Cardiac muscle cell (in vitro differentiated cells and primary cell): ENCODE measurements at places on chromosomes 3 and 15.

- H3K4me1 ChIP-seq = no peaks in the 10 kb centered on the region
- DNase-seq = no peak
- H3K27me3 ChIP-seq = no peaks in the 10 kb centered on the region
- H3K27ac ChIP-seq = no peak overlapping the region
- H3K36me3 ChIP-seq = no peaks in the 10 kb centered on the region
Measured at GRCh38 chr3:64863226-64864212, 175.7 kb upstream of the ADAMTS9 start.

GRCh38 chr15:88621789-88622604 lies 857 bp downstream of the AEN start:
- DNase-seq = peak; percentile 28
- peaks cover 5% of the 10 kb centered on the region for H3K4me1 ChIP-seq
- peaks cover 6% of the 10 kb centered on the region for H3K36me3 ChIP-seq
- H3K27me3 ChIP-seq = no peaks in the 10 kb centered on the region
- peak overlapping the region; percentile 65 for H3K4me3 ChIP-seq

- H3K4me3 ChIP-seq = no peak overlapping the region
- peaks cover 5% of the 10 kb centered on the region for H3K4me1 ChIP-seq
- H3K27ac ChIP-seq = no peak overlapping the region
- peaks cover 11% of the 10 kb centered on the region for H3K36me3 ChIP-seq
- no peaks in the 10 kb centered on the region for H3K27me3 ChIP-seq
Measured at GRCh38 chr3:130934442-130935089, 40.7 kb downstream of the ATP2C1 start.

DNA sequence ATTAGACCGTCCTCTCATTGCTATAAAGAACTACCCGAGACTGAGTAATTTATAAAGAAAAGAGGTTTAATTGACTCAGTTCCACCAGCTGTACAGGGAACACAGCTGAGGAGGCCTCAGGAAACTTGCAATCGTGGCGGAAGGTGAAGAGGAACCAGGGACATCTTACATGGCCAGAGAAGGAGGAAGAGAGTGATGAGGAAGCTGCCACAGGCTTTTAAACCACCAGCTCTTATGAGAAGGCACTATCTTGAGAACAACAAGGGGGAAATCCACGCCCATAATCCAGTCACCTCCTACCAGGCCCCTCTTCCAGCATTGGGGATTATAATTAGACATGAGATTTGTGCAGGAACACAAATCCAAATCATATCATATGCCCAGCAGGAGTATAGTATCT lies 138.5 kb downstream of the ALCAM start:
- H3K27ac ChIP-seq = no peak overlapping the region
- no peaks in the 10 kb centered on the region for H3K36me3 ChIP-seq
- H3K4me1 ChIP-seq = peaks cover 4% of the 10 kb centered on the region
- no peak for DNase-seq
- H3K27me3 ChIP-seq = no peaks in the 10 kb centered on the region

- H3K4me3 ChIP-seq = no peak overlapping the region
- H3K27ac ChIP-seq = no peak overlapping the region
- no peaks in the 10 kb centered on the region for H3K27me3 ChIP-seq
- peak; percentile 18 for DNase-seq
- peaks cover 72% of the 10 kb centered on the region for H3K4me1 ChIP-seq
Measured at GRCh38 chr15:62818691-62819090, 223.9 kb upstream of the TPM1 start.

DNA sequence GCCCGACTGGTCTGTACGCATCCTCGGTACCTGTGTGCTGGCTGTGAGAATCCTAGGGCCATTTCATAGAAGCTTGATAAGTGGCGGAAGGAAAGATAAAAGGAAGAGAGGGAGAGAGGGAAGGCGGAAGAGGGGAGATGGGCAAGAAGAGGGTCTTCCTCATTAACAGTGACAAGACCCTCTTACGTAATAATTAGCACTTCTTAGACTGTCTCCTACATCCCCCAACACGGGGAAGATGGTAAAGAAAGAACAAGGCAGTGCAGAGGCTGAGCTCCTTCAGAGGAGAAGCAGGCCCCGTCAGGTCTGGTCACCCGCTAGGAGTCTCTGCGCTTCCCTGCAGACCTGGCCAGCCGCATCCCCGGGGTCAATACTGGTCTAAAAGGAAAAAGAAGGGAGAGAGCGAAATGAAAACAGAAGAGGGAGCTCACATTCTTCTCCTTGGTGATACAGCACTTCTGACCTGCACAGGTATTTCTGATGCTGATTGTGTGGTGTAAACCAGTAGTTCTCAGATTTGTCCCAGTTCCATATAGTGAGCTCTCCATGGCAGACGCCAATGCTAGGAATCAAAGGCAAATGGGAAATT lies 19.0 kb upstream of the FAM240A start:
- no peaks in the 10 kb centered on the region for H3K36me3 ChIP-seq
- no peak overlapping the region for H3K4me3 ChIP-seq
- no peak overlapping the region for H3K27ac ChIP-seq
- H3K27me3 ChIP-seq = no peaks in the 10 kb centered on the region
- H3K4me1 ChIP-seq = no peaks in the 10 kb centered on the region

DNA sequence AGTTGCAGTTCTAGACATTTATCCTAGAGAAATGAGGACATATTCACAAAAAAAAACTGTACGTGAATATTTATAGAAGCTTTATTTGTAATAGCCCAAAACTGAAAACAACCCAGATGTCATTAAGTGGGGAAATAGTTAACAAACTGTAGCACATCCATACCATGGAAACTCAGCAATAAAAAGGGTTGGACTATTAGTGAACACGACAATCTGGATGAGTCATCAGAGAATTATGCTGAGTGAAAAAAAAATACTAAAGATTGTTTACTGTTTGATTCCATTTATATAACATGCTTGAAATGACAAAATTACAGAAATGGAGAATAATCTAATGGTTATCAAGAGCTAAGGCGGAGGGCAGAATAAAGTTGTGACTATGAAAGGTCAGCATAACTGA lies 59.5 kb downstream of the CPA3 start:
- no peaks in the 10 kb centered on the region for H3K36me3 ChIP-seq

GRCh38 chr3:127407026-127407939 lies 119.4 kb upstream of the PRR20G start:
- H3K4me1 ChIP-seq = no peaks in the 10 kb centered on the region
- no peaks in the 10 kb centered on the region for H3K27me3 ChIP-seq
- no peak overlapping the region for H3K4me3 ChIP-seq
- H3K27ac ChIP-seq = no peak overlapping the region

GRCh38 chr3:177610262-177610661 lies 413.0 kb upstream of the TBL1XR1 start:
- H3K4me3 ChIP-seq = no peak overlapping the region
- H3K4me1 ChIP-seq = no peaks in the 10 kb centered on the region
- DNase-seq = no peak
- no peaks in the 10 kb centered on the region for H3K36me3 ChIP-seq

DNA sequence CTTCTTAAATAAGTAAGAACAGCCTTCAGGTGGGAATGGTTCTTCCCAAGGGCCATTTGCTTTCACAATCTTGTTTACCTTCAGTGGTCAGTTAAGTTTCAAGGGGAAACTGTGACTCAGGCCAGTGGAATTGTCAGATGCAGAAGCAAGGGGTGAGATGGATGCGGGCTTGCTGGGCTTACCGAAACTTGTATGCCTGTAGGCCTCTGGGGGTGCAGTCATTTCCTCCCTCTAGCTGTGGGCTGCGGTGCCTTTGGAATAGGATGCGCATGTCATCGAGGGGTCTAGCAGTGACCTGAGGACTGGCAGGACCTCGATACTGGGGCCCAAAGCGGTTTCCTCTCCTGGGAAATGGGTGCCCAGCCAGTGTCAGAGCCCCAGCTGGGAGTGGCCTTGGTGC lies 121.6 kb downstream of the EEFSEC start:
- H3K4me3 ChIP-seq = no peak overlapping the region
- H3K27ac ChIP-seq = no peak overlapping the region
- H3K4me1 ChIP-seq = peaks cover 27% of the 10 kb centered on the region
- DNase-seq = peak; percentile 91
- H3K27me3 ChIP-seq = no peaks in the 10 kb centered on the region

GRCh38 chr3:142633073-142633472 lies 36.9 kb downstream of the PLS1 start:
- H3K36me3 ChIP-seq = no peaks in the 10 kb centered on the region
- H3K4me3 ChIP-seq = no peak overlapping the region
- H3K27ac ChIP-seq = no peak overlapping the region
- no peaks in the 10 kb centered on the region for H3K27me3 ChIP-seq

DNA sequence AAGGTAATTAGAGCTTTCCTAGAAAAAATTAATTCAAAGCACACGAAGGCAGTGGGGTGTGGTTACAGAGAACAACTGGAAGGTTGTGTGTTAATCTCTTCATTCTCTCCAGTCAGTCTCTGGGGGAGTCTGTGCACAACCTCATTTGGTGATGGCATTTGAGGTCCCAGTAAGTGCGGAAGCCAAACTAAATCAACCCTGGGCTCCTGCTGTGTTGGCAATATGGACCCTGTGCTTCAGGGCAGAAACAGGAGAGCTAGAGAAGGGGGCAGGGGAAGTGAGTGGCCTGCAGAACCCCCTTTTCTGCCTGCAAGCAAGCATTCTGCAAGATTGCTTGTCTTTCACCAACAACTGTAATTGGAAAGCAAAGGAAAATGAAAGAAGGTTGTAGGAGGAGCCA lies 195.9 kb upstream of the ST8SIA2 start:
- no peak for DNase-seq
- no peak overlapping the region for H3K4me3 ChIP-seq
- no peaks in the 10 kb centered on the region for H3K27me3 ChIP-seq
- no peaks in the 10 kb centered on the region for H3K4me1 ChIP-seq
- no peaks in the 10 kb centered on the region for H3K36me3 ChIP-seq

- no peaks in the 10 kb centered on the region for H3K4me1 ChIP-seq
- no peak for DNase-seq
- H3K27ac ChIP-seq = no peak overlapping the region
- H3K27me3 ChIP-seq = no peaks in the 10 kb centered on the region
- H3K4me3 ChIP-seq = no peak overlapping the region
- no peaks in the 10 kb centered on the region for H3K36me3 ChIP-seq
Measured at GRCh38 chr3:181578743-181579142, 133.0 kb upstream of the SOX2 start.

- H3K27ac ChIP-seq = no peak overlapping the region
- no peaks in the 10 kb centered on the region for H3K4me1 ChIP-seq
- no peak for DNase-seq
- H3K27me3 ChIP-seq = no peaks in the 10 kb centered on the region
Measured at GRCh38 chr15:81495780-81496467, 121.9 kb upstream of the TMC3 start.
